Breast epithelium (tissue), 4 donors: ENCODE measurements at places on chromosomes 3 and 15. TPM values are rescaled to one million over a fixed set of nuclear protein-coding genes. Genes with fewer than 3 reads are reported as not detected.
A peak's percentile ranks its signal among the peaks of the same experiment; 100 is the strongest.

GRCh38 chr3:168952551-168952950 lies 711.0 kb downstream of the MECOM start:
- DNase-seq = no peak

- DNase-seq = no peak
Measured at GRCh38 chr3:143648708-143649107, 199.6 kb downstream of the SLC9A9 start.

- DNase-seq = no peak
Measured at GRCh38 chr3:178480274-178480673, 56.0 kb upstream of the KCNMB2 start.

DNA sequence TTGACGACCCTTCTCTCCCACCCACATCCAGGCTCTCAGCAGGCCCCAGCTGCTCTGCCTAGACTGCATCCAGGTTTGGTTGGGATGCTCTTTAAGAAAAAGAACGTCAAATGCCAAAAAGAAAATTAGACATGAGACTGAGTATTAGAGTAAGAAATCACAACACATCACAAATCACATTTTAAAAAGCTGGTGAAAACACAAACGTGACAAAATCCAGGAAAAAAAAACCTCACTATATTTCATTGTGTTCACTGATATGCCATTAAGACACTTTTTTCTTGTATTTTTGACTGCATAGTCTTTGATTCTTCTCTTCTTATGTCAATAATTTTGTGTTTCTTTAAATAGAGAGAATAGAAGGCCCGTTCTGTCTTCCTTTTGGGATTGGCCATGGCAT lies 243.7 kb downstream of the TLE3 start:
- DNase-seq = no peak

DNA sequence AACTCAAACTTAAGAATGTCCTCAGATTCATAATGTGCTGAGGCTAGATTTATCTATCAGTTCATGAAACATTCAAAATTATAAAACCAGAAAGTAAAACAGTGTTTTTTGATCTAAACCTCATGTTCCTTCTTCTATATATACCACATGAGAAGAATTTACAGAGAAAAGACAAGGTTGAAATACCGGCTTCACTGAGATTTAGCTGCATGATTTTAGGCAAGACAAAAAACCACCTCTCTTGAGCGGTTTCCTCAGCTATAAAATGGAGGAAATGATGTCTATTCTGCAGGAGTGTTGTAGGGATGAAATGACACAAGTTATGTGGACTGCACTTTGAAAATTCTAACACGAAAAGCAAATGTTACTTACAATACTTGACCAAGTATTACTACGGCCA lies 80.6 kb upstream of the FOXB1 start:
- DNase-seq = no peak

GRCh38 chr3:174215456-174215855 lies 643.7 kb upstream of the NAALADL2 start:
- DNase-seq = no peak

DNA sequence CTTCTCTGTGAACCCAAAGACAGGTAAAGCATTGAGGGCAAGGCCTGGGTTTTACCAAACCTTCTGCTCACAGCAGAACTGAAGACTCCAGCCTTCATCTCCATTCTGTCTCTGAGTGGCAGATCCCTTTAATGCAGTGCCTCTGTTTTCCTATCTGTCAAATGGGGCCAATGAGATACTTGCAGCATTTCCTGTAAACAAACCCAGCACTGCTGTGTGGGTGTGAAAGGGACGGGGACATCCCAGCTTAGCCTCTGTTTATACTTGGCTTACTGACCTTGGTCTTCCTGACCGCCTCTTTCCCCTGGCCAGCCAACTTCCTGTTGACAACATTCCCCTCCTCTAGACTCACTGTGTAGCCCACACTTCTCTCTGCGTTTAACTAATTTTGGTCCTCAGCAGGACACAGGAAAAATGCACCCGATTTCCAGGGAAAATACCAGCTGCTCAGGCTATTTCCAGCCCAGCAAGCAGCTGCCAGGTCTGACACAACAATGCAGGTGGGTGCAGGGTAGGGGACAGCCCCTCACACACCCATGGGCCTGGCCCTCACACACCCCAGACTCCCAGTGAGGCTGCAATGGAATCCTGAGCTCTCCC lies 105.9 kb upstream of the HERC1 start:
- DNase-seq = no peak

DNA sequence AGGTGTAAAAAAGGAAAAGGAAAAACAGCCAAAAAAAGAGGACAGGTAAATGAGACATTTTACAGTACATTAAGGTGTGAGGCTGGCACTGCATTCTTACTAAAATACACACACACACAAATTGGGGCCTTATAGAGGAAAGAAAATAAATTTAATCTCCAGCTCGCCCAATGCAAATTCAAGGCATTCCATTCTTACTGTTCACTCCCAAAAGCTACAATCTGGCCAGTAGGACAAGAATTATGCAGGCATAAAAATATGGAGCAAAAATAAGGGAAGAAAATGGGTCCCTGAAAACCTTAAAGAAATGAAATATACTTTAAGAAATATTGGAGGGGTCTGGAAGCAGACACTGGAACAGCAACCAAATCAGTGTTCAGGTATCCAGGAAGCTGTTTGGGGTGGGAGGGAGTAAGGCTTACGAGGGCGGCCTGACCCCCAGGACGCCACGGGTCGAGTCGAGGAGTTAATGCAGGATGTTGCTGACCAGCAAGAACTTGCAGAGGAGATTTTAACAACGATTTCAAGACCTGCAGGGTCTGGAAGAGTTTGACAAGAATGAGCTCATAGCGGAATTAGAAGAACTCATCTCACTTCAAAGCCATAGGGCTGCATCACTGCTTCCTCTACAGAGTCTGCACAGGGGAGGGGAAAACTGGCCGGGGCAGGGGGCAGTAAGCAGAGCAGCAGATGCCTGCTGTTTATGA lies 245.5 kb downstream of the TBL1XR1 start:
- DNase-seq = no peak

GRCh38 chr3:184237211-184237610 lies 7.8 kb downstream of the VWA5B2 start:
- no peak for DNase-seq

GRCh38 chr3:111859061-111859973 lies at the start of gene PHLDB2:
Gene PHLDB2, plus strand, starts transcription at chr3:111859265. Its CDS starts 24,813 bp downstream, at chr3:111884078.
- DNase-seq = peak; percentile 91

DNA sequence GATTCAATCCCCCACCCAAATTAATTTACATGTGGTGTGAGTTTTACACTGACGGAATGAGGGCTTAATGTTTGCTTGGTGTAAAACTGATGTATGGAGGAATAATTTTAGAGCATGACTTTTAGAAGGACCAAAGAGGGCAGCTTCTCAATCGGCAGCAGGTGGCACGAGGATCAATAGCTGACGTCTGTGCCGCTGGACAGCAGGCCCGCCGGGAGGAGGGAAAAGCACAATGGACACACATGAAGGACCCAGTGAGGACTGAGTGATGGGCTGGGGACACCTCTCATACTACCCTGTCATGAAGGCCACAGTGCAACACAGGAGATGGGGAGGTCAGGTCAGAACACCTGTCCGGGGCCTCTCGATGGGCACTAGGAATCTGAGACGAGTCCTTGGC lies 61.4 kb upstream of the NSMCE3 start:
- no peak for DNase-seq

DNA sequence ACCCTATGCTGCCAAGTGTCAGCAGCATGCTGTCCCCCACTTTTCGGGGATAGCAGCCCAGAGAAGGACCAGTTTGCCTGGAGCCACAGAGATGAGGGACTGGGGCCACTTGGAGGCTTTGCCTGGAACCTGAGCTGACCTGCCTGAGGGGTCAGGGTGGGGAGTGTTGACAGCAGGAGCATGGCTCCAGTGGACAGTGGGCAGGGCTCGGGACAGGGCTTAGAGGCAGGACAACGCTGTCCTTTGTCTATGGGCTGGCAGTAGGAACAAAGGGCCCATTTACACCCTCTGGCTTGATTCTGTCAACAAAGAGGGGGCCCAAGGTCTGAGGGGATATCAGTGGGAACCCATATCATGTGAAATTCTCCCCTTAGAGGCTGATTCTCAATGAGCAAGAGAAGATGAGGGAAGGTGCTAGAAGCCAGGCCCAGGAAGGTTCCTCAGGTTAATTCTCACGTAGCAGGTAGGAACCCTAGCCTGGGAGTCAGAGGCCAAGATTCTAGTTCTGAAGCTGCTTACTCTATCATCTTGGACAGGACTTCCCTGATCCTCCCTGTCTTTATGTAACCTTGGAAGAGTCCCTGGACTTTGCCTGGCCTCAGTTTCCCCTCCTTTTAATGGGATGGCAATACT lies 29.7 kb upstream of the HHATL start:
- no peak for DNase-seq

The APBA2 gene
- 5.0 TPM for total RNA-seq

The TBL1XR1 gene
- total RNA-seq = 111 TPM

The CCDC191 gene
- 4.3 TPM for total RNA-seq

The TEX55 gene
- not detected for total RNA-seq

The TIMP4 gene
- 170 TPM for total RNA-seq

The CSTA gene
- 40.3 TPM for total RNA-seq

The SH3BP5 gene
- total RNA-seq = 56.9 TPM

The USP8 gene
- total RNA-seq = 40.6 TPM

The EFCC1 gene
- total RNA-seq = 1.6 TPM
